ENCODE measurements at places on chromosomes 4 and X. TPM values are rescaled to one million over a fixed set of nuclear protein-coding genes. Genes with fewer than 3 reads are reported as not detected.

DNA sequence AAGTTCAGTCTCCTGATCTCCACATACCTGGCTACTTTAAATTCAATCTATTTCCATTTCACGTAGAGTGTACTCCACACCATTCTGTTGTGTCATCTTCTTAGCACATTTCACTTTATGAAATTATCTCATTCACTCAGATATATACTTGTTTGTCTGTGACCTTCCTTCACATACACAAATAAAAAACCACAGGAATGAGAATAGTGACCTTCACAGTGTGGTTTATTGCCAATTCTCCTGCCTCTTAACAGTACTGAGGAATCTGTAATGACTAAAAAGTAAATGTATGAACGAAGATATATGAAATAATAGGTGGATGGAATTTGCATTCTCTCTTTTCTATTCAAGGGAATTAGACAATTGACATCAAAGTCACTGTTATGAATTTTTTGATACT is 183.9 kb upstream of the PCDH7 start:
- DNase-seq = no peak

- DNase-seq = peak; percentile 32
Measured at GRCh38 chr4:102430461-102430910, 70.7 kb upstream of the NFKB1 start.

LAS1L gene
- total RNA-seq = 17.0 TPM

DNA sequence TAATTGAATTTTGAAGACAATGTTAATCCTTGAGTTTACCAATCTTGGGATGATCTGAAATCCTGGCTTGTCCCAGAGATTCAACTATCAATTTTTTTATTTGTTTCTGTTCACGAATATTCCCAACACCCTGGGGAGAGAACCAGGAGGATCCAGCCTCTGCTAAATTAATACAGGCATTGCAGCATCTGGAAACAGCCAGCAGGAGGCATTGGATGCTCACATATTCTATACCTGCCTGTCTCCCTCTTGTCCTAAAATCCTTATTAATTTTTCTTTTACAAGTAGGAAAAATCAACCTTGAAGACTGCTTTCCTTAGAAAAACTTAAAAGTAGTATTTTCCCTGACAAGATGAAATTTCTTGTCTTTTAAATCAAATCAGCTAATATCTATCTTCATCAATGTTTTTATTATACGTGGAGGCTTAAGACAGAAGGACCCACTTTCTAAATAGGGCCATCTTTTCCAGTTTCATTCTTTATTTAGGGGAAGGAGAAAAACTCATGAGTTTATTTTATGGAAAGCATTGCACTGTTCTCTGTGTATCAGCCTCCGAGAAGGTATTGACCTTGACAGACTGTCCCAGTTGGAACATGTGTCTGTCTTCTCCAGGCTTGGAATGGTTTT is 102.4 kb downstream of the CLNK start:
- DNase-seq = peak; percentile 67

RIPPLY1 gene
- total RNA-seq = not detected

DNA sequence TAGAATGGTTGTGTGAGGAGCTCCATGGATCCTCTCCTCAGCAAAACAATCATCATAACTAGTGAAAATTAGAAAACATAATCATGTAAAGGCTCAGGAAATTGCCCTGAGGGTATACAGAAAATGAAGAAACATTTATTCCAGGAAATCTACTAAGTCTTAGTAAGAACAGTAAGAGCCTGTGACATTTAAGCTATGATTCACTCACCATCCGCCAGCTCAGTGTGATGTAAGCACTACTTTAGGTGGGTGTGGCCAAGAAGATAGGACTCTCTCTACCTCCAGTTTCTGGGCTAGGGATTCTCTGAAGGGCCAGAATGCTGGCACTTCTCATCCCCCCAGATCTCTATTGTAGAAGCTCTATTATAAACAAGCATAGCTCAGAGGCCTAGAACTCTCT is 147.5 kb downstream of the DLG3 start:
- no peak for DNase-seq

- DNase-seq = no peak
Measured at GRCh38 chr4:61958591-61958990, 758.5 kb downstream of the ADGRL3 start.

DNA sequence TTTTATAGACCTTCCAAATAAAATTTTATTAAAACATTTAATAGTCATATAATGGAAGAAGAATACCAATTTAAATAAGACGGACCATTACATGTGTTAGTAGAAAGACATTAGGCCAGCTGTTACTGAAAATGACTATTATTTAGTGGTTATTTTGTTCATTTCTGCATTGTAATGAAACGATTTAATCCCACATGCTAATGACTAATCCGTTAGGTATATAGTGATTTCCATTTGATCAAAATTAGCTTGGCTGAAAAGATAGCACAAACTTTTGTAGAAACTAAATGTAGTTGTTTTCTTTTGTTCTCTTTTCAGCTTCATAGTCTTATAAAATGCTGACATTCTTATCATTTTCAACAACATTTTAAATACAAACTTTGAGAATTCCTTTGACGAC is 556.1 kb upstream of the TENM3 start:
- DNase-seq = no peak

CFI gene
- 11.8 TPM for total RNA-seq

DNA sequence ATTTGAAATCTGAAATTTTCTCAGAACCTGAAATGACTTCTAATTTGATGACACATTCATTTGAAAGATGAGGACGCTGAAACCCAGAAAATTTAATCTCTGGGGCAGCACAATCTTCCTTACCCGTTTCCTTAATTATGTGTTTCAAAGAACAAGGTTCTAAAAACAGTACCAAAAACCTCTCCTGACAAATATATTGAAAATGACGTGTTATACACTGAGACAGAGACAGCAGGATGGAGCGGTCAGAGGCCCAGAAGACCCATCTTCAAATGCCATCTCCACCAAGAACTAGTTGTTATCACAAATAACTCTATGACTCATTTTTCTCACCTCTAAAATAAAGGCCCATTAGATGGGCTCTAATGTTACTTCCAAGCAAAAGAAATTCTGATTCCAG is 177.3 kb downstream of the NSUN7 start:
- DNase-seq = no peak

GRCh38 chrX:38881727-38882126 is 80.5 kb downstream of the MID1IP1 start:
- DNase-seq = no peak

CSAG2 gene
- not detected for total RNA-seq

- DNase-seq = no peak
Measured at GRCh38 chrX:96621811-96622210, 62.8 kb upstream of the DIAPH2 start.

DNA sequence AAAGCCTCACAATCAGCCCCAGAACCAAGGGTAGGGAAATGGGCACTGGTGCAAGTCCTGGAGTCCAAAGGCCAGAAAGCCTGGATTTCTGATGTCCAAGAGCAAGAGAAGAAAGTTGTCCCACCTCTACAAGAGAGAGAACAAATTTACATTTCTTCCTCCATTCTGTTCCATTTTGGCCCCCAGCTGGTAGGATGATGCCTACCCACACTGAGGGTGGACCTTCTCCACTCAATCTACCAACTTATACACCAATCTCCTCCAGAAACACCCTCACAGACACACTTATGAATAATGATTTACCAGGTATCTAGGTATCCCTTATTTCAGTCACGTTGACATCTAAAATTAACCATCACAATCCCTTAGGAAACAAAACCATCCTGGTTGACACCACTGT is 367.8 kb upstream of the GRIA3 start:
- no peak for DNase-seq

DNA sequence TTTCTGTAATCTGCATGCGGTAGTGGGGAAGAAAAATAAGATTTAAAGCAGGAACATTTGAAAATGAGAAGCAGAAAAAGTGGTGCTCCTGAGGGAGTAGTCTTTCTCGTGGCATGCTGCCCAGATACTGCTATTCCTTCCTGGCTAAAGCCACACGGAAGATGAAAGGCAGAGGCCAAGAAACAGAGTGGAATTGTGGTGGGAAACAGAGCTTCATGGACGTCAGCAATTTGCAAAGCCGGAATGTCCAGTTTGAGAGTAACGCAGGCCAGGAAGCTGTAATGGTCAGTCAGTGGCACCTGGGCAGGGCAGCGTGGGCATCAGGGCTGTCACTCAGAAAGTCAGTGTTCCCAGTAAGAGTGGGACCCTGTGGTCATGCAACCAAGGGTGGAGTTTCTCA is 63.7 kb upstream of the FMR1 start:
- DNase-seq = peak; percentile 59

DNA sequence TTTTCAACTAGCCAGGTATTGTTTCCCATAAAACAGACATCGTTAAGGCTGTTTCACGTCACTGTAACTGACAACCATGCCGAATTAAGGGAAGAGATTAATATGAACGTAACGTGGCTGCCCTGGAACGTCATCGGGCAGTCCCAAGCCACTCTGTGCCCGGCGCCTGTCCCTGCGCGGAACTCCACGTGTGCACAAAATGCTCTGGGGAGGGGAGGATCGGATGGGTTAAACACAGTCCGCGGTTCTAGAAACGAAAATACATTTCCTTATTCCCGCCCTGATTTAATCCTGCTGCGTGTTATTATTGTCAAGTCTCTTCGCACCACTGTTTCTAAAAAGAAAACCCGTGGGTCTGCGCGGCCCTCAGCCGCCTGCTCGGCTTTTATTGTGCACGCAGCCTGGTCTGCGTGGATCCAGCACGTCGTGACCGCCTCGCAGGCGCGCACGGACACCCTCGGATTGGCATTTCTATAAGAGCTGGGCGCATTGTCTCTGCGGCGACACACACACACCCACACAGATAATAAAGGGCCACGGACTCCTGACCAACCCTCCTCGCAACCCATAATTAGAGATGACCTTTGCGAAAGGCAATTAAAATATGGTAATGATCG is 69.6 kb upstream of the BCOR start:
- DNase-seq = peak; percentile 15

DNA sequence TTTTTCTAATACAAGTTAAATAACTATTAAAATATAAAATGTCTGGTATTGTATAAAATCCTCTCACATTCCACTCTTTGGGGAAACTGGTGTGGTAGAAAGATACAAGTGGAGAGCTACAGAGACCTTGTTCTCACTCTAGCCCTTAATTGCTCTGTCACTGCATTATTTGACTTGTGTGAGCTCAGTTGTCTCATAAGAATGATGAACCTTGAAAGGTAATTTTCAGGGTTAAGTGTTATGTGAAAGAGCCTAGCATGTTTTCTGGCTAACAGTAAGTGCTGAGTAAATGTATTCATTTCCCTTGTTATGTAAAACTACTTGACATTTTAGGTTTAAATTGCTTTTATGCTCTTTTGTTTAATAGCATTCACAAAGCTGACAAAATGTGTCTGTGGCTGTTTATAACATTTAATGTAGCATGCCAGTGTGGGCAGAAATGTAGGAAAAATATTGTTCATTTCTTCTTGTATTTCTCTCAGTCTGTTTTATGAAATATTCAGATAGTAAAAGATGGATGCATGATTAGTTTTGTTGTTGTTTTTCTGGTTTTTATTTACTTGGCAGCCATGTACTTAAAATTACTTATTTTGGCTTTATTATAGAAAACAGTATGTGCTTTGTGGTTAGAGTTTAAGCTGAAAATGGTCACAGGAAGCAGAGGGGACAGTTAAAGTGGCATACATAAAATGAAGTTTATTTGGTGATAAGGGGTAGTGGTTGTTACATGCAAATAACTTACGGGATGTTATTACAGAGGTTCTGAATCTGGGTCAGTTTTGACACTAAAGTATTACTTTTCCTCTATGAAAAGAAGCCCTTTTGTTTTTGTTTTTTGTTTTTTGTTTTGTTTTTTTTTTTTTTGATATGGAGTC is 29.2 kb downstream of the SLAIN2 start:
- no peak for DNase-seq
